H1 (cell line): ENCODE measurements at places on chromosomes 3 and 15. TPM values are rescaled to one million over a fixed set of nuclear protein-coding genes. Genes with fewer than 3 reads are reported as not detected.
A peak's percentile ranks its signal among the peaks of the same experiment; 100 is the strongest.

GRCh38 chr3:28915741-28916500 lies 364.9 kb upstream of the RBMS3 start:
- H3K4me1 ChIP-seq: no peaks in the 10 kb centered on the region
- no peaks in the 10 kb centered on the region for H3K27me3 ChIP-seq
- peak; percentile 10 for DNase-seq
- no peak overlapping the region for H3K4me3 ChIP-seq
- no peaks in the 10 kb centered on the region for H3K36me3 ChIP-seq
- H3K27ac ChIP-seq: no peak overlapping the region

GRCh38 chr3:76474632-76475031 lies 565.3 kb upstream of the ROBO2 start:
- no peaks in the 10 kb centered on the region for H3K4me1 ChIP-seq
- no peak for DNase-seq
- no peaks in the 10 kb centered on the region for H3K36me3 ChIP-seq

DNA sequence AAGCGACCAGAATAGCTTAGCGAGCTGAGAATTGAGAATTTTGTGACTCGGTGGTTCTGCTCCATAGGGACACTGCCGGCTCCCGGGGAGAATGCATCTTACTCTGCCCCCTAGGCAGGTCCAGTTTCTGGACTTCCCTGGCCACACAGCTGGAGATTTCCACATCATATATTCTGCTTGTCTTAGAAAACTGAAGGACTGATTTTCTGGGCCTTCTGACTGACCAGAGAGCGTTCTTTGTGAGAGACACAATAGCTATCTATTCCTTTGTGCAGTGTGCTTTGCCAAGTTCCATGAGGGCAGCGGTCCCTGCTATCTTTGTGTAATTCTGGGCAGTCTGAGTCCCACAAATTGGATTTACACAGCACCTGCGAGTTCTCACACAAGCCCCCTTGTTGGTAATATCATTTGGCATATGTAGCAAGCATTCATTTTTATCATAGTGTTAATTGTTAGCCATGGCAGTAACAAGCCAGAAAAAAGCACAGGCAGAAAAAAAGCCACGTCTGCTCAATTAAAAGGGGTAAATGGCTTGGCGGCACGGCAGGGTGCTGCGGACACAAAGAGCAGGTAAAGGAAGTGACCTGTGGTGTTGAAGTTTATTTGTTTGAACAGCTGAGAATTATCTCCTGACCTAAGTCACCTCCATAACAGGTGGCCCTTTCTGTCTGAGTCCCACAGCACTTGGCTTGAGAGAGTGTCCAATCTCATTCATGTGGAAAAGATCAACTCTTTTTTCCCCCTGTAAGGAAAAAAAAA lies 688.7 kb downstream of the TUSC7 start:
- H3K27me3 ChIP-seq: peaks cover 1% of the 10 kb centered on the region
- peak; percentile 57 for DNase-seq
- peaks cover 25% of the 10 kb centered on the region for H3K4me1 ChIP-seq
- H3K4me3 ChIP-seq: no peak overlapping the region
- H3K36me3 ChIP-seq: no peaks in the 10 kb centered on the region

- H3K4me3 ChIP-seq: no peak overlapping the region
- DNase-seq: no peak
- no peaks in the 10 kb centered on the region for H3K4me1 ChIP-seq
- no peak overlapping the region for H3K27ac ChIP-seq
- H3K36me3 ChIP-seq: no peaks in the 10 kb centered on the region
These were observed 628.4 kb upstream of the ALCAM start for GRCh38 chr3:104738271-104738670.

GRCh38 chr3:122890077-122890719 lies 95.3 kb downstream of the SLC49A4 start:
- DNase-seq: peak; percentile 43
- H3K4me3 ChIP-seq: no peak overlapping the region
- H3K27me3 ChIP-seq: no peaks in the 10 kb centered on the region
- peaks cover 10% of the 10 kb centered on the region for H3K4me1 ChIP-seq

GOLGA8Q gene
- not detected in 2 replicates for total RNA-seq

DNA sequence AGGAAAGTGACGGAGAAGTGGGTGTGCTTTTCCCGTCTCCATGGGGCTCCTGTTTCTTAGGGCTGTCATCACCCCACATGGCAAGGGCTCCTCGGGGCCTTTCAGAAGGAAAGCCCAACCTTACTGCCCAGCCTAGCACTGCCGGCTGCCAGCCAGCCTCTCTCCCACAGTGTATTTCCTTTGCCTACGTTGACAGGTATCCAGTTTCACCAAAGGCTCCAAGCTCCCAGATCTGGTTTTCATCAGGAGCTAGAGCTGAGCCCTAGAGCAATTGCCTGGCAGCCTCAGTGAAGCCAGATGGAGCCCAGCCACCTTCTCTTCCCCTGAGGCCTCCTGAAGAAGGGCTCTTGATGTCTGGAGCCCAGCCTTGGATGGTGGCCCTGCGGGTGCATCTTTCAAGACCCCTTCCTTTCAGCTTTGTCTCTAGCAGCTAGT lies 20.2 kb downstream of the CRABP1 start:
- no peak overlapping the region for H3K4me3 ChIP-seq
- H3K27me3 ChIP-seq: no peaks in the 10 kb centered on the region
- H3K36me3 ChIP-seq: no peaks in the 10 kb centered on the region
- no peak for DNase-seq

ABI3BP gene
- 0.32 TPM in 1 of 2 replicates, not detected in the other for total RNA-seq

GRCh38 chr3:12882336-12883310 lies 41.3 kb upstream of the RPL32 start:
- DNase-seq: no peak
- H3K4me1 ChIP-seq: 0 out of 2 replicates have a peak, but pooled peaks cover 2% of the 10 kb centered on the region
- no peak overlapping the region for H3K4me3 ChIP-seq
- no peaks in the 10 kb centered on the region; the same call in 1 of the 2 replicates for H3K27me3 ChIP-seq
- H3K27ac ChIP-seq: no peak overlapping the region

DNA sequence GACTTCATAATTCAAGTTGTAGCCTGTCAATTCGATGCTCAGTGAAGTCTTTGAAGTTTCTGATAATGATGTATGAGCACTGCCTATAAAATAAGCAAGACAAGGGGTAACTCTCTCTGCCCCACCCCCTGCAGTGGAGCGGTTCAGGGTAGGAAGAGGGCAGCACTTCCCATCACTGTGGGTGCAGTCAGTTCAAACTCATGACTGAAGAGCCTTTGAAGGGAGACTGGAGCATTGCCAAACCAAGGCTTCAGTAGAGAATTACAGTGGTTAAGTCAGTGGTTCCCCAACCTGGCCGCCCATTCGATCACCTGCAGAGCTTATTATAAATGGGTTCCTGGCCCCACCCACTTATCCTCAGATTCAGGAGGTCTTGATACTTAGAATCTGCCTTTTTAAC lies 190.6 kb downstream of the SHQ1 start:
- DNase-seq: no peak
- H3K4me1 ChIP-seq: peaks cover 2% of the 10 kb centered on the region; the same call in 1 of the 2 replicates
- H3K36me3 ChIP-seq: no peaks in the 10 kb centered on the region
- H3K27ac ChIP-seq: no peak overlapping the region
- H3K4me3 ChIP-seq: no peak overlapping the region

LSAMP gene
- total RNA-seq: 3.8 and 5.7 TPM in 2 replicates
